Activated naive CD4-positive, alpha-beta T cell treated with Interleukin-2 at 50 U/mL for 16 hours (primary cell): ENCODE measurements at places on chromosomes 16 and 17.
A peak's percentile ranks its signal among the peaks of the same experiment; 100 is the strongest.

DNA sequence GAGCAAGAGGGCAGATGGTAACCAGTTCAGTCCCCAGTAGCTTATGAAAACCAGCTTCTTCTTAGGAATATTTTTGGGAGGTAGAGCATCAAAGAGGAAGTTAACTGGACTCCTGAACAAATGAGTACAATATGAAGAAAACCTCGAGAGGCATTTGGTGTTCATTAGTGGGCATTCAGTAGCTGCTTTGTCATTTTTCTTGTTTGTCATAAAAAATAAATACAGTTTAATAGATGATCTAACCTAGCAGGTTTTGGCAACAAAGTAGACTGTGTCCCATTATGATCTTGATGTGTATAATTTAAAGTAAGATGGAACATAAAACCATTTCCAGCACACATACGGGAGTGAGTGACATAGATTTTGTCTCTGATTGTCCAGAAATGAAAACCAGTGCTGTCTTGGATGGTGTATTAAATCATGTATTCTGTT is 173.1 kb downstream of the HS3ST3A1 start:
- no peak for DNase-seq

- DNase-seq = no peak
These were observed 5.5 kb downstream of the FLOT2 start for GRCh38 chr17:28892024-28892423.

DNA sequence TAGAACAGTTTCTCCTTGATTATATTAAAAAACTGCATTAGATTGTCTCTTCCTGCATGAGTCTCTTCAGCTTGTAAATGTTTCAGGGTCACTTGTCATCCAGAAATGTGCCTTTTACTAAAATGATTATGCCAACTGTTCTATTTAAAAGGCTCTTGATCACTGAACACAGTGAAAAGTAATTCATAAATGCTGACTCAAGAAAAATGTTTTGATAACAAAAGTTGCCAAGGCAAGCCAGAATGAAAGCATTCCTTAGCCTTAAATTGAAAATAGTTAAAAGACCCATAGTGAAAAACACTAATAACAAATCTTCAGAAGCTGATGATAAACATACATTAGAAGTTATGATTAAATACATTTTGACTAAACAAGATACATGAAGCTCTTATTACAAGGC is 356.0 kb upstream of the KIF2B start:
- no peak for DNase-seq

- DNase-seq = no peak
These were observed 382.2 kb upstream of the ZFHX3 start for GRCh38 chr16:73430138-73430537.

- DNase-seq = no peak
These were observed 84.4 kb downstream of the DNAH9 start for GRCh38 chr17:11682646-11683045.

GRCh38 chr16:4685292-4685691 is 8.1 kb upstream of the NUDT16L1 start:
- no peak for DNase-seq

GRCh38 chr16:28573738-28574718 is 20.3 kb downstream of the SGF29 start:
- DNase-seq = no peak

GRCh38 chr17:77723071-77723908 is 235.2 kb upstream of the TNRC6C start:
- DNase-seq = no peak

GRCh38 chr17:80374039-80374731 is 40.8 kb upstream of the ENDOV start:
- no peak for DNase-seq

GRCh38 chr17:62052765-62053338 is 12.2 kb downstream of the MED13 start:
- DNase-seq = no peak

DNA sequence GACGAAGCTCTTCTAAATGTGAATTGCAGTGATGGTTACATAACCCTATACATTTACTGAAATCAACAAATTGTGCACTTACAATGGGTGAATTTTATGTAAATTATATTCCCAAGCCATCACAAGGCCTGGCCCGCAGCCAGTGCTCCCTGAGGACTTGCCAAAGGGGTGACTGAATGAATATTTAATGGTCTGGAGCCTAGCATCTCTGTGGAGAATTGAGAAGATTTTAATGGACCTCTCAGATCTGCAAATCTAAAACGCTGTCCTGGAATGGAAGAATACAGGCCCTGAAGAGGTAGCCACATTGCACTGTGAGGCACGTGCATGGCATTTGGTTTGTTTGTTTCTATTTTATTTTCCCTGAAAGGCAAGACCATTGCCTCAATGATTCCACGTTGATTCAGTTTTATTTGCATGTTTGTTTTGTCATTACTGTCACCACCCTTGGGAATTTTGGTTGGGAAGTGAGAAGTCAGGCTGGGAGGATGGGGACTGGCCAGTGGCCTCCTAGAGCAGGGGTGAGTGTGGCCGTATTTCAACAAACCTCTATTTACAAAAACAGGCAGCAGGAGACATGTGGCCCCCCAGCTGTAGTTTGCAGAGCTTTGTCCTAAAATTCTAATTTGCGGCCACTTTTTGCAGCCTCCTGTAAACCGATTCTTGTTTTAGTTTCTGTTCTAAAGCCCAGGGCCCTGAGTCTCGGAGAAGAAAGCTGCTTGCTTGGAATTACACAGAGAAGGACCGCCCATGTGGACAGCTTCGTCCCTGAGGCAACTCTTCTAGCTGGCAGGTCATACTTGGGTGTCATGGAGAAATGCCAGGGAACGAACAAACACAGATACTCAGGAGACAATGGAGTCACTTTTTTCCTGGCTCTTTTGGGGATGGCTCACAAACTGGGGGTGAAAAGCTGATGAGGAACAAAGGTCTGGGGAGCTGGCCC is 40.5 kb upstream of the GCSH start:
- no peak for DNase-seq

DNA sequence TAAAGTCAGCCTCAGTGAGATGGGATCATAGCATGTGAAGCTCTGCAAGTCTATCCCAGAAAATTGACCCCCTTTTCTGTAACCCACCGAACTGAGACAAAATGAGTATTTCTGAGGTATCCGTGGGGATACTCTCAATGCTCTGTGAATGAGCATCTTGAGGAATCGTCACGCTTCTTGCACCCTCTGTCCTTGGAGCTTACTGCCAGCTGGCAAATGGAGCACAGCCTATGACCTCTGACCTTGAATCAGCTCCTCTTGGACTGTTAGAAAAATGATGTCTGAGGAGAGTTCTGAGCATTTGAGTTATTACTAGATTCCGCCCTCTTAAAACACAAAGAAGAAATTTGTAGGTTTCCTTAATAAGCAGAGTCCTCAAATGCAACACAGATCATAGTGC is 342.1 kb downstream of the ZFHX3 start:
- no peak for DNase-seq

DNA sequence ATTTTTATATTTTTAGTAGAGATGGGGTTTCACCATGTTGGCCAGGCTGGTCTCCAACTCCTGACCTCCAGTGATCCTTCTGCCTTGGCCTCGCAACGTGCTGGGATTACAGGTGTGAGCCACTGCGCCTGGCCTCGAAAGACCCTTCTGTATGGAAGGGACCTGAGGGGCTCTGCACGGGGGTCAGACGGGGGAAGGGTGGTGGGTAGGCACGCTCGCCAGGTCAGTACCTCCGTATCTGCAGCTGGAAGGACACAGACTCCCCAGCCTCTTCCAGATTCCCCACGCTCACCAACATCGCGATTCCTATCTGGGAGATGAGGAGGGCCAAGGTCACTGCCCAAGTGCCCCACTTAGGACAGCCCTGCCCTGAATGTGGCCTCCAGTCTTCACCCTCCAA is 12.7 kb downstream of the ITGA2B start:
- DNase-seq = no peak

DNA sequence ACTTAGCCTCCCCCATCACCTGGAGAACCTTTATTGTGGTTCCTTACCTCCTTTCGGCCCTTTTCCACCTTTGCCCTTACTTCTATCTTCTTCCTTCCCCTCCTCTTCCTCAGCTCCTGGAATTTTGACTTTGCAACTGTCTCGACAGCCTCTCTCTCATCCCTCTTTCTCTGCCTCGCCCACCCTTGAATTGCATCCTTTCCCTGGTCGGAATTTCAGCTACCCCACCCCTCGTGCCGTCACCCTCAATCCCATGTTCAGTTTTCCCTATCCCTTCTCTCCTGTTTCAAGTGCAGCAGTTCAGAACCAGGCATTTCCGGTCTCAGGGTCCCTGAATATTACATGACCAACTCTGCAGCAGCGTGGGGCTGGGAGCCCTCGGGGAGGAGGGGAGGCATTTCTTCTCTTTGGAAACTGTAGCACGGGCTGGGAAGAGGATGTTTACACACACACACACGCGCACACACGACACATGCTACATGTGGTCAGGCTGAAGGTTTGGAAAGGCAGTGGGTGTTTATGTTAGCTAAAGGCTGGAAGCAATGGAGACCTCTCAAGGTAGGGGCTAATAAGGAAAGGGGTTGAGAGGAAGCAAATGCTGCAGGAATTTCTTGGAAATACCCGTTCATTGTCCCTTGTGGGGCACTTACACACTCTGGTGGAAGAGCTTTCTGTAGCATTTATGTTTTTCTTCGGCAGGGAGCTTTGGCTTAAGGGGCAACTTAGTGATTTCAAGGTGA is 971 bp downstream of the MINK1 start:
- no peak for DNase-seq

DNA sequence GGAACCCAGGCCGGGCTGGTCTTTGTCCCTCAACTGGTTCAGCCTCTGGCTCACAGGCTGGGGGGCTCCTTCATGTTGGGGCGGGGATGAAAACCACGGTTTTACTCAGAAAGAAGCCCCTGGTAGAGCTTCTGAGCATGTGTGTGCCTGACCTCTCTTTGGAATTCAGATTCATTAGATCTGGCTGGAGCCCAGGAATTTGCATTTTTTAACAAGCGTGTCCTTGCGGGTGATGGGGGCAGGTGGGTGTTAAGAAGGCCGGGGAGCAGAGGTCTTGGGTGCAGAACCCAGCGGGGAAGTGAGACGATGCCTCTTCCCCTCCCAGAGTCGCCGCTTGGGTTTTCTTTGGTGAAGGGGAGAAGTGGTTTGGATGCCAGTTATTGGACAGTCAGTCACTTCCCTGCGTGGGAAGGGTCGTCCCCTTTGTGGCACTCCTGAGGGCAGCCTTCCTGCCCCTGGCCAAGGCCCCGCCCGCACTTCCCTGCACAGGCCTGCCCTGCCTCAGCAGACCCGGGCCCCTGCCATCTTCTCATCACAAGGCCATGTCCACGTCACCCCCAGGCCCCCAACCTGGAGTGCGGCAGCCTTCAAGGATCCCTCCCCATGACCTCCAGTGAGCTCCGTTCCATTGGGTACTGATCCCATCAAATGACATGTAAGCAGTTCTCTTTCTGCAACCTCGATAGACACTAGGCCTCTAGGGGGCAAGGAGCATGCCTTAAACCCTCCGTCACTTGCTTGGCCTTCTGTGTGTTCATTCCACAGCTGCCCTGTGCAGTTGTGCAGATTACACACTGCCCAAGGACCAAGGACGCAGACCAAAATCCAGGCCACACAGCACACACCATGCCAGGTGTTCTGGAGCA is 177.7 kb upstream of the CIBAR2 start:
- no peak for DNase-seq

DNA sequence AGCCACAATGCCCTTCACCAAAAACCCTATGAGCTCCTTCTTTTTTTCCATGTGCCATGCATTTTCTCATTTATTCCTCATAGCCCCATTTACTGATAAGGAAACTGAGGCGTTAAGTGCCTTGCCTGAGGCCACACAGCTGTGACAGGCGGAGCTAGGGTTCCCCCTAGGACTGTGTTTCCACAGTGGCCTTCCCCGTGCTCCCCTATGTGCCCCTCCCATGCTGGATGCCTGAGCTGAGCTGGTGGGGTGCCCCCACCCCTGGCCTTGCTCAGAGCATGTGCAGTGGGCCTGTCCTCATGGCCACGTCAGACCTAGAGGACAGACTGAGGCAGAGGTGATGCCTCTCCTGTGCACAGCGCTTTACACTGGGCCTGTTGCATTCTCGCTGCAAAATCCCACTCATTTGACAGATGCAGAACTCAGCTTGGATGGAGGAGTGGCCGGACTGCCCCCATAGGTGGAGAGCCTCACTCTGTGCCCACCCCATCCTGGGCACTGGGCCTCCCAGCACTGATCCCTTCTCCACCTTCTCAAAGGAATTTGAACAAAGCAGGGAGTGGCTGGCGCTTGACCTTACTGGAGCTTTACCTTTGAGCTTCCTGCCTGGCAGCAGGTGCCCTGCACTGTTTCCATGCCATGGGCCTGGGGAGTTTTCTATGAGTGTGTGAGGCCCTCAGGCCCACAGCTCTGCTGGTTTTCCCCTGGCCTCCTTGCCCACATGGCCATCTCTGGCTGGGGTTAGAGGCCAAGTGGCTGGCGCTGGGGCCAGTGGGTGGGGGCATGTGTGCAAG is 2.6 kb downstream of the MAP2K3 start:
- peak; percentile 49 for DNase-seq

DNA sequence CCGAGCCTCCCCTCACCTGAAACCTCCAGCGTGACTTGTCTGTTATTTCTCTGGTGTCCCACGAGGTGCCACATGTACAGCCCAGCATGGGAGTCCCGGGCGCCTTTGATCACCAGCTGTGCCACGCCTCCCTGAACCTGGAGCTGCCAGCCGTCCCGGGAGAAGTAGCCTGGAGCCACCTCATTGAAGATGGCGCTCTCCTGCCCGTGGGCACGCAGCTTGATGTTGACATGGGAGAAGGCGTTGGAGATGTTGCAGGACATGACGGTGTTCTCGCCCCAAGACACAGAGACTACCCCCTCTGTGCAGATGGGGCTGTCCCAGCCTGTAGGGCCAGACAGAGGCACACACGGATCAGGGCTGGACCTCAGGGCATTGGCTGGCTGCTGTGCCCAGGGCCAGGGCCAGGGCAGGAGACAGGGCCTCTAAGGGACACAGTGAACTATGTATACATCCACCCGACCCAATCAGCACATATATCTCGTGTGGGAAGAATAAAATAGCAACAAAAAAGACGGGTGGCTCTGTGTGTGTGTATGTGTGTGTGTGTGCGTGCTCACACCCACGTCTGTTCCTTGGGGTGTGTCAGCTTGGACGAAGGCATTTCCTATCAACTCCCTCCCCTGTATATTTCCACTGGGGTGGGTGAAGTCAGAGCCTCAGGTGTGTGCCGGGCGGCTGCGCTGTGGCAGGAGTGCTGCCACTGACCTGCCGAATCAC is 7.3 kb upstream of the CD7 start:
- DNase-seq = peak; percentile 27

DNA sequence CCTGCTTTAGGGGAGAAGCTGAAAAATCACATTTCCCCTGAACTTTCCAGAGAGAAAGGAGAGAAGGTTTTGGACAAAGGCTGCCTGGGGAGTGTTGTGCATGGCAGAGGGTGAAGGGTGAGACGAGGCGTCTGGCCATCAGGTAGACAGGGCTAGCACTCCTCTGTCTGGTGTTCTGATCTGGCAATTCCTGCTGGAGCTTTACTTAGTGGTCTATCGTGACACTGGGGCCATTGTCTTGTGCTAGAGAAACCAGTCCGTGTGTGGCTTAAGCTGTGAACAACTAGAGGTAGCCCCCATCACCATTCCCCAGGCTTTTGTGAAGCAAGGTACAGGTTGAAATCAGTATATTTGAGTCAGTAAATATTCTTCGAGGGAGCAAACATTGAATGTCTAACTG is 8.5 kb downstream of the RHBDL3 start:
- DNase-seq = no peak
